ENCODE measurements at places on chromosomes 4 and X.

- no peak for DNase-seq
Measured at GRCh38 chr4:136489101-136489500, 1043.2 kb downstream of the PCDH18 start.

DNA sequence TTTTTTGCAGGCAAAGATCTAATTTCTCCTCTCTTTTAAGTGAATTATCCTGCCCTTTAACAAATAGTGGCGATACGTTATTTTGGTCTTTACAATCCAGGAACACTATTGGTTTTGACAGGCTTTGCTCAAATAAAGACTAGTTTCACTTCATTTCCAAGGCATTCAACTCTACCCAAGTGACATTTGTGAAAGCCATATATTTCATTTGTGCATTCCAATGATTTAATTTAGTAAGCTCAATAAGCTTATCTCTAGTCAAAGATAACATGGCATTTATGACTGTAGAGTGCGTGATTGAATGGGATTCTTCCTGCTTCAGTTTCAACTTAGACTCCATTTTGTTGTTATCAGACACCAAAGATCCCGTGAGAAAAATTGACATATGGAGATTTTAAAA, 959.8 kb downstream of the ADGRL3 start:
- DNase-seq = no peak

DNA sequence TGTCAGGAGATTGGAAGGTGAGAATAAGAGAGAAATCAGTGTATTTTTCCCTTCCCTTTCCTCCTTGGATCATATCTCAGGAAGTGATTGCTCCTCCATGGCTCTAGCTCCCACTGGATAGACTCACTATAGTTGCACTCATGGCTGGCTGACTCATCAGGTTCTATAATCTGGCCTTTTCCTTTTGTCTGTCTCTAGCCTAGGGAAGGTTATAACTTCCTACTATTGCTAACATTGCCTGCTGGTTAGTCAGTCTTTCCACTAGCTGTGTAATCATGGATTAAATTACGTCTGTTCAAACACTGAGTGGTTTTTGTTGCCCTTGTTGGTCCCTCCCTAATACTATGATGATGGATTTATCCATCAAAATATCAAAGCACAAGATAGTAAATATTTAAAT, 195.5 kb upstream of the VEGFC start:
- no peak for DNase-seq

DNA sequence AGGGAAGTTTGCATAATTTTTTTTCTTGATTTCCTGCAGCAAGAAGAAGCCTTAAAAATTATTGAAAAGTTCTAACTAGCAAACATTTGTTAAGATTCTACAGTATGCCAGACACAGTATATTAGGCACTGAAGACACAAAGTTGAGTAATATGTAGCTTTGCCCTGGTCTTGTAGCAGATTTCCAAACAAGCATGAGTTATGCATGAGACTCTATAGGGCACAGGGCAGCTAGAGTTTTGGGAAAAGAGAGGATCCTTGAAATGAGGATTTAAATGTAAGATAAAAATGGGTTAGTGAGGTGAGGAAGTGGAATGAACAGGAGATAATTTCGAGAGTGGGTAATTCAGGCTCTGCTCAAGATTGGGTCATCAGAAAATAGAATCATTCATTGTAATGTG, 8.6 kb upstream of the GPRIN3 start:
- no peak for DNase-seq

DNA sequence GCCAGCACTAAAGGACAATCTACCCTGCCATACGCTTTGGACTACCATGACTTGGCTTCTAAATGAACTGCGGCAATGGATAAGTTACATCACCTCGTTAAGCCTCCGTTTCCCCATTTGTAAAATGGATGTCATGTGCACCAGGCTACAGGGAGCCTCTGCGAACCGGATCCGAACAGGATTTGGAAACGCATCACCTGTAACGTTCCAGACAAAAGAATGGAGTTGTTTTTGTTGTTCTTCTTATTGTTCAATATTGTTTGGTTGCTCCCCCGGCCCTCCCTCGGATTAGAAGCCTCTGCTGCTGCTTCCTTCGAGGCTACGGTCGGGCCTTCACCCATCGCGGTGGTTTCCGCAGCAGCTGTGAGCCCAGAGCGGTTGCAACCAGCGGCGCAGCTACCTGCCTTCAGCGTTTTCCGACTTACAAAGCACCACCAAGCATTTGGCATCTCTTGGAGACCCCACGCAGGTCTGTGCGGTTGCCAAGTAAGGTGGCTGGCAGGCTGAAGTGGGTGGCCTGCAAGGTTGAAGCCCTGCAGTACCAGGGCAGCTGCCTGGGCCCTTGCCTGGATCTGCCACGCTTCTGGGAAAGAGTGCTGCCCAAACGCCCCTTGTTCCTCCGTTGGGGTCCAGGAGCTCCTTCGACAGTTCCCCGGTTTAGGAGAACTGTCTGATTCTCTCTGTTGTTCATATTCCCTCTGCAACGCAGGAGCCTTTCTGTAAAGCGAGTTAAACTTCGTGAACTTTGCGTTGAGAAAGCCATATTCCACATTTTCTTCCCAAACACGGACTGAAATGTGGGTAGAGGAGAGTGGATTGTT, 7.1 kb downstream of the NKX3-2 start:
- DNase-seq = no peak

GRCh38 chrX:96480081-96480480, 204.6 kb upstream of the DIAPH2 start:
- DNase-seq = no peak

- no peak for DNase-seq
Measured at GRCh38 chrX:51215266-51215665, 117.4 kb upstream of the NUDT10 start.

DNA sequence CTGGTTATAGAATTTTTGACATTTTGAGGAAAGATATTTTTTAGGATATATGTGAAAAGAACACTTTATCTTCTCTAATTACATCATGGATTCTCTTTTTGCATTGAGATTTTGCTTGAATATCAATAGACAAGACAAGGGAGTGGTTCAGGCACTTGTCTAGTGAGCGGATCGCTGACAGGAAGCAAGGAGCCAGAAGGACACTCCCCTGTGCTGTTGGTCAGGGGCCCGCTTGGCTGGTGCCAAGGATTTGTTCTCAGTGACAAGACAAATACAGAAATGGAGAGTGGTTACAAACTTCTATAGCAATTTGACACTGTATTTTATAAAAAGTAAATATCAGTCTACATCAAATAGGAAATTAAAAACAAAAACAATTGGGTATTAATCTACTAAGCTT, 60.0 kb downstream of the SLC9B1 start:
- DNase-seq = no peak

- DNase-seq = no peak
Measured at GRCh38 chrX:21725496-21725895, 32.4 kb downstream of the SMPX start.

- no peak for DNase-seq
Measured at GRCh38 chrX:103373581-103373980, 2.8 kb upstream of the BEX3 start.

- DNase-seq = no peak
Measured at GRCh38 chr4:101192244-101192643, 155.1 kb downstream of the PPP3CA start.

DNA sequence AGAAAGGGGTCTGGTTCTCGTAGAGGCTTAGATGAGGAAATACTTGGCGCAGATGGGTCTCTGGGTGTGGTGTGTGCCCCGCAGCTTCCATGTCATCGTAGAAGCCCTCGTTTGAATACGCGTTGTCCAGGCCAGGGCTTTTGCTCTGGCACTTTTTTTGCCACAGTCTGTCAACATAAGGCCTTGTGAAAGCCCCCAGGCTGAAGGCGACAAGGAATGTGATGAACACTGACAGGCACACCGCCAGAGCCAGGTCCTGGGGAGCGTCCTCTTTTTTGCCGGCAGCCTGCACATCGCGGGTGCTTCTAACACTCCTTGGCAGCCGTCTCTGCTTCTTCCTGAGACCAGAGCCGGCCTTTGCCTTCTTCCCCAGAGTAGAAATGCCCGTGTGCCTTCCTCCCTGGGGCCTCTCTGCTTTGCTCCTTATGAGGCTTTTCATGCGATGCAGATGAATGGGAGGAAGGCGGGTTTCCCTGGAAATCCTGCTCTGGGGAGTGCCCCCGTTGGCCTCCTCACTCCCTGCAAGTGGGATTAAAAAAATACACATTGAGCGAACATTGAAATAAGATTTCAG, 24.4 kb downstream of the LRRC66 start:
- DNase-seq = no peak

Measured in right forelimb (tissue), 1 donor.